GM20000 (cell line): ENCODE measurements at places on chromosomes 2 and 18.

GRCh38 chr2:234291765-234292204, 205.1 kb downstream of the ARL4C start:
- no peak for DNase-seq

GRCh38 chr18:69239849-69240674, 160.6 kb upstream of the DOK6 start:
- no peak for DNase-seq

- no peak for DNase-seq
These were observed 19.4 kb downstream of the ZEB2 start for GRCh38 chr2:144500563-144500962.

DNA sequence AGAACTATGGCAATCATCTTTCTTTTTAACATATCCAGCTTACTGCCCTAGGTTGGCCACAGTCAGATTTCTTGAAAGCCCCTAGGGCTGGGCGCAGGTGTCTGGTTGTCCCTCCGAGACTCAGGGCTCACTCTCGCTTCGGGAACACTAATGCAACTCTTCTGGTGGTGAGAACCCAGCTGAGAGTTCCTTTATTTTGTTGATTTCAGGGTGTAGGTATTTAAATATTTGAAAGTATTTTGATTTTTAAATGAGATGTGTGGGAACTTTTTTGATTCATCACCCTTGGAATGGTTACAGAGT, 40.7 kb downstream of the INPP4A start:
- no peak for DNase-seq

DNA sequence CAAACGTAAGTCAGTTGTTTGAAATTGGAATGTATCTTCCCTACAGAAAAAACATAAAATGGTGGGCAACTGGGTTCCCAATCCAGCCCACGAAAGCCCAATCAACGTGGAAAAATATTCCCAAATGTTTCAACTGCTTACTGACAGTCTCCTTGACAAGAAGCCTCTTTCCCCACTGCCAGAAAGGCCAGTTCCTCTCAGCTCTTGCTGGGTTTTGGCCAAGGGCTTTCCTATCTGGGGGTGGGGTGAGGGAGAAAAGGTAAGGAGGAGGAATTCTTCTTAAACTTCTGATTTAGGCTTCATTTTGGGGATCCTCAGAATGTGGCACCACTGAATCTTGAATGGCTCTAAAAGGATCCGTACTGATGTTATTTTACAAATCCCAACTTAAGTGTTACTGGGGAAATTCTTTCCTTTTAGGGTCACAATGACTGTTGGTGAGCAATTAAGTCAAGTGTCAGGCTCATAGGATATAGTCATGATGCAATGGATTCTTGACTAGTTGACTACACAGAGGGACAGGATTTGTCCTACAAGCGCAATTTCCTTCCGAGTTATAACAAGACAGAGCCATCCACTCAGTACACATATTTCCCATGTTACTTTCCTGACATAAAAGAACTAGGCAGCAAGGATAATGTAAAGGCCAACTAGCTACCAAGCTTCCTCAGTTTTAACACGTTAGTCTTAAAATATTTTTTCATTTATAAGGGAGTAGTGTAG, 73.6 kb downstream of the SPRED2 start:
- no peak for DNase-seq

GRCh38 chr18:42891705-42892104, 223.8 kb downstream of the RIT2 start:
- DNase-seq: no peak
